ENCODE measurements at places on chromosomes 12 and 14. TPM values are rescaled to one million over a fixed set of nuclear protein-coding genes. Genes with fewer than 3 reads are reported as not detected.

- no peaks in the 10 kb centered on the region for H3K27me3 ChIP-seq
- H3K4me1 ChIP-seq, result peaks cover 71% of the 10 kb centered on the region
- DNase-seq, result no peak
- H3K36me3 ChIP-seq, result peaks cover 43% of the 10 kb centered on the region
These were observed 336.4 kb downstream of the PCNX1 start for GRCh38 chr14:71243697-71244096.

Gene EID3
- 7.2 TPM for total RNA-seq

GRCh38 chr12:92208613-92209121, 63.0 kb upstream of the BTG1 start:
- H3K36me3 ChIP-seq, result peaks cover 26% of the 10 kb centered on the region
- no peaks in the 10 kb centered on the region for H3K27me3 ChIP-seq
- DNase-seq, result peak; percentile 60
- H3K4me1 ChIP-seq, result peaks cover 41% of the 10 kb centered on the region

DNA sequence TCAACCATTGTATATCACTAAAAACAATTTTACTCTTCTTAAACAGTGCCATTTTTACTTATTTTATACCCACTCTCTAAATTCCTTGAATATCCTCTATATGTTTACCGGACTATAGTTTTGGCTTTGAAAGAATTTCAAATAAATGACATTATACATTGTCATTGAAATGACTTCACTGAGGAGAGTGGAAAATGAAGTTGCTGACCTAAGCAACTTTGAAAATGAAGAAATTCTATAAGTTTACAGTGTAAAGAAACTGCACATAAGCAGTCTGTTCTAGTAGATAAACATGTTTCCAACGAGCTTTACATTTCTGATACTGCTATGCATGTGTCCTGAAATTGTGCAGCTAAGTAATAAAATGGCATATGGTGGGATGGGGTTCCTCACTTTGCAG, 1094.0 kb downstream of the TMEM121 start:
- H3K36me3 ChIP-seq, result no peaks in the 10 kb centered on the region
- no peak for DNase-seq
- H3K27me3 ChIP-seq, result peaks cover 47% of the 10 kb centered on the region
- H3K4me1 ChIP-seq, result peaks cover 29% of the 10 kb centered on the region
- H3K4me3 ChIP-seq, result no peak overlapping the region
- no peak overlapping the region for H3K27ac ChIP-seq

Gene VDR
- total RNA-seq, result 14.5 TPM

- peaks cover 15% of the 10 kb centered on the region for H3K4me1 ChIP-seq
- H3K36me3 ChIP-seq, result no peaks in the 10 kb centered on the region
- no peak overlapping the region for H3K4me3 ChIP-seq
- H3K27ac ChIP-seq, result no peak overlapping the region
- DNase-seq, result no peak
These were observed 128.3 kb upstream of the FGD4 start for GRCh38 chr12:32270818-32271710.

- peaks cover 4% of the 10 kb centered on the region for H3K27me3 ChIP-seq
- H3K4me3 ChIP-seq, result no peak overlapping the region
- DNase-seq, result no peak
- no peaks in the 10 kb centered on the region for H3K4me1 ChIP-seq
- no peaks in the 10 kb centered on the region for H3K36me3 ChIP-seq
These were observed 18.5 kb upstream of the HSP90AA1 start for GRCh38 chr14:102105369-102105768.

DNA sequence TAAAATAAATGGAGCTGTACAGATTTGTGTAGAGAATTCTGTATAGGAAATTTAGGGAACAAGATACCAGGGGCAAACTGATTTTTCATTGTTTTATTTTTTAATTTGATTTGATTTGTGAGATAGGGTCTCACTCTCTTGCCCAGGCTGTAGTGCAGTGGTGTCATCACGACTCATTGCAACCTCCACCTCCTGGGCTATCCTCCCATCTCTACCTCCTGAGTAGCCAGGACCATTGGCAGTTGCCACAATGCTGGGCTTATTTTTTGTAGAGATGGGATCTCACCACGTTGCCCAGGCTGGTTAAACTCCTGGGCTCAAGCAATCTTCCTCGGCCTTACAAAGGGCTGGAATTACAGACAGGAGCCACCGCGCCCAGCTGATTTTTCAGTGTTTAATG, 18.0 kb upstream of the TBK1 start:
- no peaks in the 10 kb centered on the region for H3K4me1 ChIP-seq
- no peak for DNase-seq
- no peaks in the 10 kb centered on the region for H3K27me3 ChIP-seq
- H3K27ac ChIP-seq, result no peak overlapping the region

- no peaks in the 10 kb centered on the region for H3K36me3 ChIP-seq
- H3K27ac ChIP-seq, result no peak overlapping the region
- H3K4me3 ChIP-seq, result no peak overlapping the region
- H3K4me1 ChIP-seq, result no peaks in the 10 kb centered on the region
These were observed 611.0 kb downstream of the CCER1 start for GRCh38 chr12:90343966-90344365.

DNA sequence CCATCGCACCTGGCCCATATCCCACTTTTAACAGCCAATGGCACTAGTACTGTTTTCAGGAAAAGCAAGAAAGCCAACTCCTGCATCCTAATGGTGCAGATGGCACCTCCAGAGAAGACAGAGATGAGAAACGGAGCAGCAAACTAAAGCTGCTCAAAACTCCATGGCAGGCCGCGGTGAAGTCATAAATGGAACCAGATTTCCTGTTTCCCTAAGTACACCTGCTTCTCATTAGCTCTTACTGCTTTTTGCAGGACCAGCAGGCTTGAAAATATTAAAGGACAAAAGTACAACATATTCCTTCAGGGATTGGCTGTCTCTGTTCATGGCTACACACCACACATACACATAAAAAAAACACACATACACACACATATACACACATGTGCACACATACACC, 36.7 kb upstream of the LGALS3 start:
- H3K27ac ChIP-seq, result peak overlapping the region; percentile 43
- H3K4me3 ChIP-seq, result no peak overlapping the region
- no peaks in the 10 kb centered on the region for H3K27me3 ChIP-seq
- H3K36me3 ChIP-seq, result peaks cover 2% of the 10 kb centered on the region

Gene GPR84
- 0.32 TPM for total RNA-seq

DNA sequence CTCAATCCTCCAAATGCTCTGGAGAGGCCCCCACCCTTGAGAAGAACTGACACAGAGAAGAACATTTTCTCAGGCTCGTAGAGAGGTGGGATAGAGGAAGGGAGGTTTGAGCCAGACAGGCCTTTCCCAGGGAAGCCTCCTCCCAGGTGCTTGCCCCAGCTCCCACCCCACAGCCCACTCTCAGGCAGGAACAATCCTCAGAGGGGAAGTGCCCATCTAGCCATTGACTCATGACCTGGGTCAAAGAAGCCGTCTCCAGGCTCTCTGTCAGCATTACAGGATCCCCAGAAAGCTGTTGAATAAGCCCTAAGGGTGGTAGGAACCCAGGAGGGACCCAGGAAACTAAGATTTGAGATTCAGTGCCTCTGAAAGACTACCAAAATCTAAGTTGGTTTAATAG, 3.8 kb downstream of the AQP6 start:
- no peaks in the 10 kb centered on the region for H3K36me3 ChIP-seq
- H3K4me1 ChIP-seq, result no peaks in the 10 kb centered on the region
- H3K27me3 ChIP-seq, result no peaks in the 10 kb centered on the region
- H3K4me3 ChIP-seq, result no peak overlapping the region

DNA sequence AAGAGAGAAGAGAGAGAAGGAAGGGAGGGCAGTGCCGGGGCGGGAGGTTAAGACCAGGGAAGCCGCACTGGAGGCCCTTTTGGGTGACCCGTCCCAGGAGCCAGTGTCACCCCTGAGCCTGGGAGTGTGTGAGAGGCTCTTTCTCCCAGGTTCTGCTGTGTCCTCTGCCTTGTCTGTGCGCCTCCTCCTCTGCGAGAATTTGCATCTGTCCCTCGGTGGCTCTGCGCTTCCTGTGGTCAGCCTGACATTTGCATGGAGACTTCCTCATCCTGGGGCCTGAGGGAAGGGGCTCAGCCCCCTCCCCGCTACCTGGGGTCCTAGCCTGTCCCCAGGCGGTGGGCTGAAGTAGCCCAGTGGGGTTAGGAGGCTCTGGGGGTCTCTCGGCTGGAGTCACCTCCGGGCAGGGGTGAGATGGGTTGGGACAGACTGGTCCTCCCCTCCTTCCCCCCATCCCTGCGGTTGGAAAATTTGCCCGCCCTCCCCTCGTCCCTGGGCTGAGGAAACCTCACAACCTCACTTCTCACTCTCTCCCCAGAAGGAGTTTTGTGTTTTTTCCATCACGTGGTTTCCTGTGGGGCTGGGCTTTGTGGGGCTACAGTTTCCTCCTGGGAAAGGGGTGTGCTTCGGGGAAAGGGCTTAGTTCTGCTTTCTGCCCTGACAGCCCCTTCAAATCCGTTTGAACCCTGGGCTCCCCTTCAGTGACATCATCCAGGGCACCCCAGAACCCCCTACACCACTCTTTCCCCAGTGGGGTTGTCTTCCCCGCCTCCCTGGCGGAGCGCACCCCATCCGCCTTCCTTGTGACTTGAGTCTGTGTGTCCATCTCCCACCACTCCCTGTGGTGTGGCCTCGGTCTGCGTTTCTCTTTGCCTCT, 2.5 kb downstream of the PTPN6 start:
- H3K27me3 ChIP-seq, result no peaks in the 10 kb centered on the region
- peak; percentile 91 for DNase-seq
- peak overlapping the region; percentile 99 for H3K4me3 ChIP-seq
- peaks cover 71% of the 10 kb centered on the region for H3K4me1 ChIP-seq
- H3K36me3 ChIP-seq, result peaks cover 76% of the 10 kb centered on the region
- H3K27ac ChIP-seq, result peak overlapping the region; percentile 98

GRCh38 chr12:92289629-92290349, 144.1 kb upstream of the BTG1 start:
- DNase-seq, result no peak
- no peaks in the 10 kb centered on the region for H3K27me3 ChIP-seq
- no peaks in the 10 kb centered on the region for H3K36me3 ChIP-seq
- no peaks in the 10 kb centered on the region for H3K4me1 ChIP-seq
- no peak overlapping the region for H3K27ac ChIP-seq
- no peak overlapping the region for H3K4me3 ChIP-seq

DNA sequence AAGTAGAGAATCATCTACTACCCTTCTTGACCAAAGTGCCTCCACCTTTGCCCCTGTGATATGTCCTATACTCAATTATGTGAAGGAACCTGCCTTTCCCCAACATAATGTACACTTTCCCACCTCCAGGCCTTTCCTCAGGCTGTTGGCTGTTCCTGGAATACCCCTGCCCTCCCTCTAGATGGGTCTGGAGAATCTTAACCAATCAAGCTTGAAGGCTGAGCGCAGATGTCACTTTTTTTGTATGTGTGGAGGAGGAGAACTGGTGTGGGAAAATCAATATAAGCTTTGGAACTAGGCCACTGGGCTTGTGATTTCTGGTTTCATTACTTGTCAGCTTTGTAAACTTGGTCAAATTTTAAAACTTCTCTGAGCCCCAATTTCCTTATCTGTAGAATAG, 4.7 kb downstream of the BMAL2 start:
- H3K4me3 ChIP-seq, result no peak overlapping the region
- peaks cover 14% of the 10 kb centered on the region for H3K27me3 ChIP-seq
- no peak overlapping the region for H3K27ac ChIP-seq

- DNase-seq, result no peak
- H3K36me3 ChIP-seq, result no peaks in the 10 kb centered on the region
- no peaks in the 10 kb centered on the region for H3K4me1 ChIP-seq
These were observed 1095.7 kb downstream of the AACS start for GRCh38 chr12:126160912-126161311.

DNA sequence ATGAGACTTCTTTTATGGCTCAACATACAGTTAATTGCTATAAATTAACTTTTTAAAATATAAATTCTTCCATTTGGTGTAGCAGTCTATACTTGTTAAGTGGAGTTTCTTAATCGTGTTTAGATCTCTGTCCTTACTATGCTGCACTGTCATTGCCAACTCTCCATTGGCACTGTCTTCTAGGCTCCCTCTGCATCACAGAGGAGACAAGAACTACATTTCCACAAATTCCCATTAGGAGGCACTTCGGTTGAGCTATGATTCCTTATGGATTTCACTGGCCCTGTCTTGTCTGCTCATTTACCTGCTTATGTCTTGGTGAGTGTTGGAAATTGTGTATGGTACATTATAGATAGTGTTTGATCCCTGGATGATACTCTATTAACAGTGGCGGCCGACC, 630.9 kb upstream of the ATXN7L3B start:
- H3K4me1 ChIP-seq, result no peaks in the 10 kb centered on the region
- no peaks in the 10 kb centered on the region for H3K36me3 ChIP-seq
- H3K4me3 ChIP-seq, result no peak overlapping the region
- H3K27me3 ChIP-seq, result no peaks in the 10 kb centered on the region

DNA sequence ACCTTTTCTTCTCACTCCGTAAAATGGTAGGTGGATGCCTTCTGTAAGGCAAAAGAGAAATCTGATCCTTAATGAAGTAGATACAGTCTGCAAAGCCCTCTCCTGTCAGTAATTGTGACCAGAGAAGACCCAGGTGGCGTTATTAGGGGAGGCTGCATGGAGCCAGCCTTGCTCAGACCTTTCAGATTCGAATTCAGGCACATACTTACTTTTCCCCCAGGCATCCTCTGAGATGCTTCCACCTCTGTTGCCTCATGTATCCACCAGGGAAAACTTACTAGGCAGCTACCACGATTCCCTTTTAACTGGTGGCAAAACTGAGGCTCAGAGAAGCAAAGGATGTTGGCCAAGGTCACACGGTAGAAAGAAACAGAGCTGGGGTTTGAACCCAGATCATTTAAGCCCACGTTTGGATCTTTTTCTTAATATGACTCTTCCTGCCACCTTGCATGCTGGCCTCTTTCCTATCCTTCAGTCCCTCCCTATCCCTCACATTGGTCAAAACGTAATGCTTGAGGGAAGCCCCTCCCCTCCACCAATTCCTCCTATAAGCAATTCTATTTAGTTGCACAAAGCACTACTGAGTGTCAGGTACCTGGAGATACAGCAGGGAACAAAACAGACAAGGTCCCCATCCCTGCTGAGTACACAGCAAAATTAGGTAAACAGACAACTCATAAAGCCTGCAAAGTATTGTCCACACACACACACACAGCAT, 179.4 kb downstream of the KSR2 start:
- no peak overlapping the region for H3K27ac ChIP-seq
- no peak overlapping the region for H3K4me3 ChIP-seq
- no peaks in the 10 kb centered on the region for H3K4me1 ChIP-seq
- no peaks in the 10 kb centered on the region for H3K36me3 ChIP-seq

DNA sequence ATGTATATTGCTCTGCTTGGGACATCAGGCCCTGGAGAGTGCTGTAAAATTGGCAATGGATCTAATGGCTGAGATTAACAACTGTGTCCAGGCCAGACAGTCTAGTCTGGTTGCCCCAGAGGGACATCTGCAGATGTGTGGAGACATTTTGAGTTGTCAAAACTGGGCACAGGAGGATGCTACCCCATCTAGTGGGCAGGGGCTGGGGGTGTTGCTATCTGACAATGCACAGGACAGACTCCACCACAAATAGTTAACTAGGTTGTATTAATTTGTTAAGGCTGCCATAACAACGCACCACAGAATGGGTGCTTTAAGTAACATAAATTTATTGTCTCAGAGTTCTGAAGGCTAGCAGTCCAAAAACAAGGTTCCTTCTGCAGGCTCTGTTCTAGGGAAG, 302.5 kb upstream of the AMIGO2 start:
- no peak overlapping the region for H3K4me3 ChIP-seq
- peak overlapping the region; percentile 9 for H3K27ac ChIP-seq
- DNase-seq, result no peak
- peaks cover 48% of the 10 kb centered on the region for H3K4me1 ChIP-seq
